ENCODE measurements at places on chromosomes 7 and 10.

- no peak overlapping the region for H3K27ac ChIP-seq
- DNase-seq, result no peak
- H3K36me3 ChIP-seq, result peaks cover 11% of the 10 kb centered on the region
- no peaks in the 10 kb centered on the region for H3K27me3 ChIP-seq
Observed at GRCh38 chr10:45646384-45647050, 26.1 kb downstream of the ZFAND4 start.

- DNase-seq, result no peak
- no peak overlapping the region for H3K4me3 ChIP-seq
- H3K27me3 ChIP-seq, result no peaks in the 10 kb centered on the region
- H3K36me3 ChIP-seq, result no peaks in the 10 kb centered on the region
- no peaks in the 10 kb centered on the region for H3K4me1 ChIP-seq
- no peak overlapping the region for H3K27ac ChIP-seq
Observed at GRCh38 chr7:83259064-83259463, 96.4 kb upstream of the PCLO start.

- no peak for DNase-seq
- no peaks in the 10 kb centered on the region for H3K36me3 ChIP-seq
- no peaks in the 10 kb centered on the region for H3K27me3 ChIP-seq
- no peaks in the 10 kb centered on the region for H3K4me1 ChIP-seq
- no peak overlapping the region for H3K4me3 ChIP-seq
Observed at GRCh38 chr10:130930821-130931220, 380.7 kb downstream of the TCERG1L start.

DNA sequence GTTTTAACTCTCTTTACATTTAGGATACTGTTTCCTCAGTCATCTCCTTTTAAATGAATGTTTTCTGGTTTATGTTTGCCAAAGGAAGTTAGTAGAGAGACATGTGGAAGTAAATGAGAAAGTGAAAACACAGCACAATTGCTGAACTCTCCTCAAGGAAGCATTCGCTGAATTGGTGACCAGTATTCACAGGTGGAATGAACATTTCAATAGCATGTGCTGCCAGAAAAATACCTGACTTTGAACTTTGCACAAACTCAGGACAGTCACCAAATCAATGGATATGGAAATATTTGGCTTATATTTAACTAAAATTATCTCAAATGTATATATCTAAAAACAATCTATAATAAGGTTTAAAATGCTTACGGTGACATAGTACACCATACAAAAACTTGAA is 28.5 kb downstream of the TSPAN12 start:
- no peak overlapping the region for H3K4me3 ChIP-seq
- H3K36me3 ChIP-seq, result no peaks in the 10 kb centered on the region
- no peak overlapping the region for H3K27ac ChIP-seq
- H3K4me1 ChIP-seq, result no peaks in the 10 kb centered on the region

- no peak for DNase-seq
- H3K4me1 ChIP-seq, result no peaks in the 10 kb centered on the region
- no peak overlapping the region for H3K4me3 ChIP-seq
- no peaks in the 10 kb centered on the region for H3K27me3 ChIP-seq
Observed at GRCh38 chr10:84588971-84589370, 260.6 kb downstream of the CCSER2 start.

Measured in CD8-positive, alpha-beta memory T cell (primary cell).